ENCODE measurements at places on chromosomes 2 and 18.
A peak's percentile ranks its signal among the peaks of the same experiment; 100 is the strongest.

- DNase-seq, result no peak
Observed at GRCh38 chr2:141888987-141889555, 241.7 kb downstream of the LRP1B start.

- DNase-seq, result no peak
Observed at GRCh38 chr2:68375582-68375981, 10.5 kb downstream of the PLEK start.

GRCh38 chr2:20570249-20570648, 80.6 kb downstream of the HS1BP3 start:
- DNase-seq, result no peak

DNA sequence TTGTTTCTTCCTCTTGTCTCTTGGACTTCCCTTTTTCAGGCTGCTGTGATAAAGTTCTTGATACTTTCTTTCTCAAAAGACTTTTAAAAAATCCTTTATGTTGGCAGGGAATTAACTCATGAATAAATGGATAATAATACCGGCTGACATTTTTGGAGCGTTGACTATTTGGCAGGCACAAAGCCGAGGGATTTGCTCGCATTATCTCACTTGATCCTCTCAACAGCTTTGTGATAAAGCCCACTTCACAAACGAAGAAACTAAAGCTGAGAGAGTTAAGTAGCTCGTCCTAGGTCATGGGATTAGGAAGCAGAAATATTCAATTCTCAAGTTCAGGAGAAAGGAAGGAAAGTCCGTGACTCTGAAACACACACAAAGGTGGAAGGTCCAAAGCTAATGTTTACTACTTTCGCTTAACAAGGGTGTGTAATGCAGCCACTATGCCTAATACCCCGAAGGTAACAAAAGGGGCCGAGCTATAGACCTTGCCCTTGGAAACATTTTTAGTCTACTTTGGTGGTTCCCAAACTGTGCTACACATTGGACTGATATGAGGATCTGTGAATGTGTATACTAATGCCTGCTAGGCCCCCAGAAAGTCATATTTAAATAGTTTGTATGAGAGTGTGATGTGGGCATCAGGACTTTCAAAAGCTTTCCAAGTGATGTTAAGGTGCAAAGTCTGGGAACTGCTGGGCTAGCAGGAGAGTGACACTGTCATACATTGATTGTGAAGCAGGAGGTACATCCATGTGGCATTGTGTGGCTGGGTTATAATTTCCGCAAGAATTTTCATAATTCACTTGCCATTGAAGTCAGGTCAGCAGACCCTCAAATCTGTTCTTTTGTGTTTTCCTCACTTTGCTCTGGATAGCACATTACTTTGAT, 508.4 kb downstream of the PLCL1 start:
- no peak for DNase-seq

- DNase-seq, result no peak
Observed at GRCh38 chr18:46678785-46679399, 21.9 kb upstream of the LOXHD1 start.

DNA sequence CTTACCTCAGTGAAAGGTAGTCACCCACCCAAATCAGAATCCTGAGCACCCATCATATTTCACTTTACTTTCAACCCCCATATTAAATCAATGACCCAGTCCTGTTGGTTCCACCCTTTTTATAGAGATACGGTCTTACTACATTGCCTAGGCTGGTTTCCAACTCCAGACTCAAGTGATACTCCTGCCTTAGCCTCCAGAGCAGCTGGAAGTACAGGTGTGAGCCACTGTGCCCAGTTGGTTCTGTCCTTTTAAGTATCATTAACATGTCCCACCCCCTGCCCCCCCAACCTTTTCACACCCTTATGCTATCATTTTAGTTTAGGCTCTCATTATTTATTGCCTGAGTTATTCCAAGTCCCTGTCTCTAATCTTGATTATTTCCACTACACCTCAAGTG, 28.7 kb downstream of the MSH6 start:
- DNase-seq, result no peak

DNA sequence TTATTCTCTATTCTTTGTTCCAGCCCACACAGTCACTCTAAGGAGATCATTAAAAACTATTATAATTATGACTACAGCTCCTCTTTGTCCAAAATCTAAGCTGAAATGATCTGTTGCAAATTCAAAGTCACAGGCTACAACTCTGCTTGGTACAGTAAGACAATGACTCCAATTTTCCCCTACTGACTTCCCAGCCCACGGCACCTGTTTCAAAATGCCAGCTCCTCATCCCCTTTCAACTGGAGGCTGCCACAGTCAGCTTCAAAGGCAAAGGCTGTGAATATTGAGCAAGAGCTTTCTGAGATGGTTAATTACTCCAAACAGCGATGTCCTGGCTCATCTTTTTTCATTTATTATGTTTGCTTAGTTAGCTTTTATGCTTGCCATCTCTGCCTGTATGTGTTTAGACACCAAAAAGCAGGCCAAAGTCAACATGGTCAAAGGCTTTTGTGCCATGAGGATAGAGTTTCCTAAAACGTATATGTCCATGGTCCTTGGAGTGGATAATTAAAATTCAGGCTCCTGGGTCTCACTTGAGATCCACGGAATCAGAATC, 141.1 kb downstream of the DOCK10 start:
- DNase-seq, result no peak

DNA sequence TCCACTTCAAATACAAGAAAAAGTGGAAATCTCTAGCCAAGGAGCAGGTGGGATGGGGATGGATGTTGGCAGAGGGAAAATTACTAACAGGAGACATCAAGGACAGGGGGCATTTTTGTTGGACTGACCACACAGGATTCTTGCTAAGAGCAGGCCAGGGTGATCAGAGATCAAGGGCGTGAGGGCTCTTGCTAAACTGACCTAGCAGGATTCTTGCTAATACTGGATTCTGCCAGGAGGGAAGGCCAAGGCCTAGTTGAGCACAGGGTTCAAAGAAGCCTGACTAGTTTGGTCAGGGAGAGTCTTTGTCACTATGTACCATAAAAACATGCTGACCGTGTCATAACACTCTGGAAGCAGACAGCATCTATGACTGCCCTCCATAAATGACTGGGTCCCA, 442.7 kb downstream of the PID1 start:
- DNase-seq, result no peak

- no peak for DNase-seq
Observed at GRCh38 chr2:133812826-133813617, 244.8 kb upstream of the NCKAP5 start.

- DNase-seq, result no peak
Observed at GRCh38 chr2:50466685-50467084, 565.2 kb downstream of the NRXN1 start.

DNA sequence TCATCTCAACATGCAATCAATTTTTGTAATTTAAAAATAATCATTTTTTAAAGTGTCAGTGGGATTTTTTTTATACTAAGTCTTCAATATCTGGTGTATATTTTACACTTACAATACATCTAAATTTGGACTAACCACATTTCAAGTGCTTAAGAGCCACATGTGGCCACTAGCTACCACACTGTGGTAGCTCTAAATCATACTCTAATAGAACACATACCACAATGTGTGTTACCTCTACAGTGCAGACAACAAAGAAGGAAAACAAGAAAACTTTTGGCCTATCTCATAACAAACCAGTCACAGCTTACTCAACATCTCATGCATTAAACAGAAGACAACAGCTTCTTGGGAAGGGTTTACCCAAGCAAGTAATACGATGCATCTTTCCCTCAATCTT, 24.5 kb downstream of the PIAS2 start:
- no peak for DNase-seq

DNA sequence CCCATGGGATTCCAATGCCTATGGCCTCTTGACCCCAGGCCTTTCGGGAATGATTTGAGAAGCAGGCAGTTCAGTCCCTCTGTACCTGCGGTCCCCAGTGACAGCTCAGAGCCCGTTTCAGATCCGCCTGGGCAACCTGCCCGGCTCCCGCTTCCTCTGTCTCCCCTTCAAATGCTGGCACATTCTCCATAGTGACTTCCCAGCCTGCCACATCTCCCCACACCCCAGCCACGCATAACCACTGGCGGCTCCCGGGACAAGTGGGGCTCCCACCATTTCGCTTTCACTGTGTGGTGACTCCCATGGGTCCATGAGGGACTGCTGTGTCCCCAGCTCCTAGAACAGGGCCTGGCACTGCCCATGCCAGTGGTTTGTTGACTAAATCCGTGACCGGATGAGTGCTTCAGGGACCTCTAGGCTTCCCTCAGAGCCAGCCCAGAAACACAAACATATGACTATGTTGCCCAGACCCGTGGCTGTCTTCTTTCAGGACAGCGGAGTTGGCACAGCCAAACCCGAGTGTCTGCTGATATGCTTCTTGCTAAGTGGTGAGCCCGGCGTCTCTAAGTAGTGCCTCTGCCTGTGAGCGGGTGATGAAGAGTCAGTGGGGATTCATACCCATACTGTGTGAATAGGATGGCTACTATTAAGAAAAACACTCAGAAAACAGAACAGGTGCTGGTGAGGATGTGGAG, 91.2 kb downstream of the GLI2 start:
- no peak for DNase-seq

GRCh38 chr2:171087547-171087946, 73.1 kb downstream of the TLK1 start:
- DNase-seq, result no peak

GRCh38 chr2:128276878-128277675, 41.6 kb downstream of the HS6ST1 start:
- no peak for DNase-seq

DNA sequence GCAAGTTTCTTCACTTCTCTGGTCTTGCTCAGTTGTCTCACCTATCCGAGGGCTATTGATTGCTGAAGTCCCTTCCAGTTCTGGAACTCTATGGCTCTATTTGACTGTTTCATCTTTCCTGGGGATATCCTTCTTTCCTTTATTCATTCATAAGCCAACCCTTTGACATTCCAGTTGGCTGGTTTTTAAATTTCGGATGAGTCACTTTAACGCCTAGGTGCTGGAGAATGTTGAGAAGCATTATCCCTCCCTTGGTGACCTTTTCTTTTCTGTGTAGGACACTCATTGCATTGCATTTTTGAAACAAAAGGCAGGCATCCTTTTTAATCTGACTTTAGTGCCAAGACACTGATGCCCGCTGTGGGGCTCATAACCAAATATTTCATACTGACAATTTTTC, 307.1 kb downstream of the TSN start:
- DNase-seq, result no peak

GRCh38 chr18:45386041-45386655, 229.1 kb upstream of the SLC14A2 start:
- DNase-seq, result no peak

DNA sequence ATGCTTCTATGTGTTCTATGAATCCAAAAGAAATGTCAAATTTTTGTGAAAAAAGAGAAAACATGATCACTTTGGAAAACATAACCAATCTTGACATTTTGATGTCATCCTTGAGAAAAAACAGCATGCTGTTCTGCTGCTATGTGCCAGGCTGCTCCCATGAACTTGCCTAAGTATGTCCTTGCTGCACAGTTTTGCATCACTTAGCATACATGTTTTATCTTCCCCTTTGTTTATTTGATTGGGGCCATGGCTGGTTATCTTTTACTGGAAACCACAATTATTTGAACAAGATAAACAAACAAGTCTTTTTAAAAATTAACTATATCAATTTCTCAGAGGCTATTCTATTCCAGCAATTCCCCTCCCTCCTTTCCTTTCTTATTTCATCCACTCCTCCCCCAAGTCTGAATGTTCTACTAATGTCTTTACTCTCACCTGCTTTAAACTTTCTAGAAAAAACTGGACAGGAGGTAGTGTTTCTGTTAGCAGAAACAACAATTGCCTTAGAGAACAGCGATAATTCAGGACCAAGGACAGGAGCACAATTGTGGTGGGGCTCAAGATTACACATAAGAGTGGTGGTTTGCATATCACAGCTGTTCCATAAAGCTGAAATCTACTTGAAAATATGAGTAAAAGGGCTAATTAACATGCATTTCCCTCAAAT, 6.7 kb downstream of the AOX1 start:
- no peak for DNase-seq

DNA sequence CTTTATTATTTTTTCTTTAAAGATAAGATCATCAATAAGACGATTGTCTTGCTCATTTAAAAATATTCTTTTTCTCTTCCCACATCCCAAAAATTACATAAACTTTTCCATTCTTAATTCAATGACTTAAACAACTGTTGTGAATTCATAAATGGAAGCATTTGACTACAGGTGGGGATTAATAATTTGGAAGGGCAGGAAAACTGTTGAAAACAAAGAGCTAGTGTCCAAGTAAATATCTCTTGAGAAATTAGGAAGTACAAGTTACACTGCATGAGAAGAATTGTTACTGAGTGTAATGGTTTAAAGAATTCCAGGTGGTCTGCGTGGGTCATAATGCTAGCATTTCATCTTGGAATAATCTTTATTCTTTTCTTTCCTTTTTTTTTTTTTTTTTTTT, 634.8 kb upstream of the ZEB2 start:
- DNase-seq, result no peak

DNA sequence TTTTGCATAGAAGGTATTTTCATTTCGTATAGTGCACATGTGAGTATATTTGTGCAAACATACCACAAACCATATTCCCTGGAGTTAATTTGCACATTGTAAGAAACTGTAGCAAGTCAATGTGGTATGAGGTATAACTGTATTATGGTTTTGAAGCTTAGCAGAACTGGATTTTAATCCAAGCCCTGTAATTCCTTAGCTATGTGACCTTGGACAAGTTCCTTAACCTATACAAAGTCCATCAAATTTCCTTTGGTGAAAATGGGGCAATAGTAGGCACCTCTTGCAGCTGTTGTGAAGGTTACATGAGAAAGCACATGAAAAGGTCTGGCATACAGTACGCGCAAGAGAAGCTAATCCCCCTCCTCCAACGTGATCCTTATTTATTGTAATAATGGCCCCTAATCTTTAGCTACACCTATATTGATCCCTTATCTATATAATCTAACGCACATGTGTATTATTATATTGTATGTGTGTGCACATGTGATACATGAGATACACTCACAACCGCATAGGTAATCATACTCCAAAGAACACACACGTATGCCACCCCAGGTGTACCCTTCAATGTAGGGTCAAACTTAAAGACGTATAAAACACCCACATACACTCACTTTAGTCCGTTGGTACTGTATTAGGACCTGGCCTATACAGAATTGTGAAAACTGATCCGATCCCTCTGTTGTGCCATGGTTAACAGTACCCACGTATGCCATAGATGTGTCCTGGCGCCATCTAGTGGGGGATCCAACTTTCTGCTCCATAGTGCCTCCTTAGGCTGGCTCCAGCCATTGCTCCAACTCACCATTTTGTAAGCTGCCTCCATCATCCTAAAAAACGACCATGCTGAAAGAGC, 402.9 kb upstream of the SLC14A2 start:
- DNase-seq, result peak; percentile 27

DNA sequence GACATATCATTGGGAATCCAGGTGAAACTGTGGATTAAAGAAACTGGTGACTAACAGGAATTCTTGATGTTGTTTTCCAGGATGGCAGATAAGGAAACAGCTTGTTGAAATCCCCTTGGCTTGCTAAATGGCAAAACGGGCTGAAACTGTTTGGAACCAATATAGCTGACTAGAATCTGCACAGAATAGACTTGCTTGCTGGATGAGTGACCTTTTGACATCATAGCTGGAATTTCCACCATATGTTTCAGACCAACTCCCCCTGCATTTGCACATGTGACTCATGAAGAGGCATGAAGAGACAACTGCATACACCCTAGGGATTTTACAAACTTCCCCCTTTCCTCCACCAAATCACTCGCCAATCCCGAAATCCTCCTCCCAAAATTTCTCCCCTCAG, 87.7 kb upstream of the LYPD1 start:
- no peak for DNase-seq

- no peak for DNase-seq
Observed at GRCh38 chr18:48753691-48754090, 197.1 kb downstream of the SMAD7 start.

Measured in activated CD8-positive, alpha-beta memory T cell treated with anti-CD3 and anti-CD28 coated beads for 1 hour (primary cell).